H4 (cell line): ENCODE measurements at places on chromosomes 5 and 9.

- no peak for DNase-seq
Measured at GRCh38 chr9:109939698-109940342, 159.8 kb downstream of the PALM2AKAP2 start.

- DNase-seq: no peak
Measured at GRCh38 chr5:151427258-151427657, 20.1 kb upstream of the SLC36A1 start.

DNA sequence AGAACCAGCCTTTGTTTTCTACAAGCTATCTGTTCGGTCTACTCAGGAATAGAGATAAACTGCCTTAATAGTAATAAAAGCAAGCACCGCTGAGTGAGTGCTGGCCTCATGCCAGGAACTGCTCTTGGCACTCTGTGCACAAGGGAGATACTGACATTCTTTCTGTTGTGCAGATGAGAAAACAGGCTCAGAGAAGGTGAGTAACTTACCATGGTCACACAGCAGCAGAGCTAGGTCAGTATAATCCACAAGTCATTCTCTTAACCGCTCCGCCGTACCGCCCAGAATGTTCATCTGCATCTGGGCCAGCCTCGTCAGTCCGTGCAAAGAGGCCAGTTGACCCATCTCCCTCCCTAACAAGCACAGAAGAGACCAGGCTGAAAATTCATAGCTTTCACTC lies 27.4 kb downstream of the QRFP start:
- no peak for DNase-seq

GRCh38 chr5:123204251-123204650 lies 115.2 kb downstream of the PRDM6 start:
- no peak for DNase-seq

GRCh38 chr5:126182971-126183695 lies 240.1 kb upstream of the GRAMD2B start:
- DNase-seq: no peak

DNA sequence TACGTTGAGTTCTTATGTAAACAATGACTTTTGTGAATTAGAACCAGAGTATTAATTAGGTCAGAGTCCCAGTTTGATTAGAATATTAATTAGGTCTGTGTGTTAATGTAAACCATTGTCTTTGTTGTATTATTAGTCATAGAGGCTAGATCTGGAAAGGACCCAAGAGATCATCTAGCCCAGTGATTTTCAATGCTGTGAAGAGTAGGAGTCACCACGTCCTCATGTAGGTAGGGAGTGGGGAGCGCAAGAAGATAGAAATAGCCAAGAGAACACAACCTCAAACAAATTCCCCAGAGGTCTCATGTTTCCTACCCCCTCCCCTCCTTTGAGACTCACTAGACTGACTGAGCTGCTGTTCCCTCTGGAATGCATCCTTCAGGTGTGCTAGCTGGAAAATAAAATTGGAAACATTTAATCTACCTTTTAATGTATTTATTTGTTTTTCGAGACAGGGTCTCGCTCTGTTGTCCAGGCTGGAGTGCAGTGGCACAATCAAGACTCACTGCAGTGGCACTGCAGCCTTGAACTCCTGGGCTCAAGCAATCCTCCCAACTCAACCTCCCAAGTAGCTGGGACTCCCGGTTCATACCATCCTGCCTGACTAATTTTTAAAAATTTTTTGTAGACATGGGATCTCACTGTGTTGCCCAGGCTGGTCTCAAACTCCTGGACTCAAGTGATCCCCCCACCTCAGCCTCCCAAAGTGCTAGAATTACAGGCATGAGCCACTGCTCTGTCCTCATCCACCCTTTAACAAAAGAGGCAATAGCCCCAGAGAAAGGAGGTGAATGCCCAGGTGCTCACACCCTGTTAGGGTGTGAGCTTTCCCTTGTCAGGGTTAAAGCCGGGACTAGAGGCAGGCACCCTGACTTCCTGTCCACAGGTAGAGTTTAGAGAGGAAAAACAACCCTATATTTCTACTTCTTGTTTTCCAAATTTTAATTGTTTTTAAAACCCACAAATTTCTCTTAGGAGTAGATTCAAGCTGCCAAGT lies 92.9 kb downstream of the INIP start:
- no peak for DNase-seq

DNA sequence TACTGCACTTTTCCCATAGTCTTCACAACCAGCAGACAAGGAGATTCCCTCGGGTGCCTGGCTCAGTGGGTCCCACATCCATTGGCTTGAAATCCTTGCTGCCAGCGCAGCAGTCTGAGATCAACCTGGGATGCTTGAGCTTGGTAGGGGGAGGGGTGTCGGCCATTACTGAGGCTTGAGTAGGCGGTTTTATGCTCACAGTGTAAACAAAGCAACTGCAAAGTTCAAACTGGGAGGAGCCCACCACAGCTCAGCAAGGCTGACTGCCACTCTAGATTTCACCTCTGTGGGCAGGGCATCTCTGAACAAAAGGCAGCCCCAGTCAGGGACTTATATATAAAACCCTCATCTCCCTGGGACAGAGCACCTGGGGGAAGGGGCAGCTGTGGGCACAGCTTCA lies 512.3 kb upstream of the MPDZ start:
- no peak for DNase-seq

GRCh38 chr9:78856144-78856543 lies 559.2 kb downstream of the PSAT1 start:
- peak; percentile 14 for DNase-seq

GRCh38 chr9:2017331-2018161 lies 2.4 kb downstream of the SMARCA2 start:
- peak; percentile 57 for DNase-seq

DNA sequence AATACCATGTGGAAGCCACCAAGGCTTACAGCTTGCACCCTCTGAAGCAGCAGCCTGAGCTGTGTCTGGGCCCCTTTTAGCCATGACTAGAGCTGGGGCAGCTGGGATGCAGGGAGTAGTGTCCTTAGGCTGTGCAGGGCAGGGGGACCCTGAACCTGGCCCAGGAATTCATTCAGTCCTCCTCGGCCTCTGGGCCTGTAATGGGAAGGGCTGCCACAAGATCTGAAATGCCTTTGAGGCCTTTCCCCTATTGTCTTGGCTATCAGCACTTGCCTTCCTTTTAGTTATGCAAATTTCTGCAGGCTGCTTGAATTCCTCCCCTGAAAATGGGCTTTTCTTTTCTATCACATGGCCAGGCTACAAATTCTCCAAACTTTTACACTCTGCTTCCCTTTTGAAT lies 9.0 kb downstream of the GPR150 start:
- DNase-seq: no peak

- no peak for DNase-seq
Measured at GRCh38 chr5:123559434-123559775, 47.4 kb downstream of the CSNK1G3 start.

DNA sequence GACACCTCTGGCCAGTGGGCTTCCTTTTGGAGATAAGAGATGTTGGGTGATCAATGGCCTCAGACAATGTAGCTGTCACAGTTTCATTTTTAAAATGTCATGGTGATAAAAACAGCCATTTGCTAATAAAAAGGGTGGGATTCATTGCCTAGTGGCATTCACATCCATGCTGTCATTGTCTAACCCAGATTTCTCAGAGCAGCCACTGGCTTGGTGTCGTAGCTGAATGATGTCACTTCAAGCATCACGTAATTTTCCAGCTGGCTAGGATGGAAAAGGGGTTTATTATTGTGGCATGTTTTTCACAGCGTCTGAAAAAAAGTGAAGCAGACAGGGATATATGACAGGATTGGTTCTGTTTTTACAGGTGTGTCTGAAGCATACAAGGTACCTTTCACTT lies 184.7 kb downstream of the AOPEP start:
- DNase-seq: no peak

GRCh38 chr5:8954801-8955200 lies 591.1 kb downstream of the SEMA5A start:
- no peak for DNase-seq

- no peak for DNase-seq
Measured at GRCh38 chr5:133843911-133844310, 124.5 kb downstream of the C5orf15 start.

DNA sequence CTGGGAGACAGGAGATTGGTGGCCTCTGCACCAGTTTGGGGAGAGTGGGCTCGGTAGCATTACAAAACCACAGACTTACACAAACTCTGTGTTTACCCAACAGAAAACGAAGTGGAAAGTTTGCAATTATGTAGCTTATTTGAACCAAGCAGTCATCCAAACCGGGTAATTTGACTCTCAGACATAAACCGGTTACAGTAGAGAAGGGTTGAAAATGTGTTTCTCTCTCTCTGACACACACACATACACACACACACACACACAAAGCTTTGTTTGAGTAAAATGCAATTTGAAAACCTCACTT lies 97.1 kb upstream of the ZNF608 start:
- peak; percentile 59 for DNase-seq

DNA sequence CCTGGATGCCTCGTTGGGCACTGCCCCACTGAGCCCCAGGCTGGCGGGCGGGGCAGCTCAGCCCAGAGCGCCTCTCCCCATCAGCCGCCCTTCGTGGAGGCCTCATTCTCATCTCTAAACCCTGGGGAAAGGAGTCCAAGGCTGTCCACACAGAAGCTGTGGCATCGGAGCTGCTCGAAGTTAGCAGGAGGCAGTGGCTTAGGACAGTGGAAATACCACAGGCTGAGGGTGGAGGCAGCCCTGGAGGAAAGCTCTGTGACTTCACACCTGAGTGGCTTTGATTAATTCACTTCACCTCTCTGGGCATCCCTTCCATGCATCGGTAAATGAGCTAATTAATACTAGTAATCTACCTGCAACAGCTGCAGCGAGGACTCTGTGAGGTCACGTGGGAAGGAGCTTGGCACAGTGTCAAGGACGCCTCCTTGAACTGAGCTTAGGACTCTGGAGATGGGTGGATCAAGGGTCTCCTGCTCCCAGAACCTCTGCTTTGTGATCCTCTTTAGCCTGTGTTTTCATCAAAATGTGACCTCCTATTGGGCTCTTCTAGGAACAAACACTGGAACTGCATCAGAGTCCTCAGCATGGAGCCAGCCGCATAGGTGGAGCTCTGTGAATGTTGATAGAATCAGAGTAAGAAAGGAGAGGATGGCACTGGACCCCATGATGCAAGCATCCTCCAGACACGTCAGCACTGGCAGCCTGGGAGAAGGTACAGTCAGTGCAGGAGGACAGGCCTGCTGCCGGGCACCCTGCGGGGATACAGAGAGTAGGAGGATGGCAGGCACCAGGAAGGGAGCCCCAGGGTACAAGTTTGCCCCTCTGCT lies 842 bp upstream of the ANGPTL2 start:
- DNase-seq: no peak

DNA sequence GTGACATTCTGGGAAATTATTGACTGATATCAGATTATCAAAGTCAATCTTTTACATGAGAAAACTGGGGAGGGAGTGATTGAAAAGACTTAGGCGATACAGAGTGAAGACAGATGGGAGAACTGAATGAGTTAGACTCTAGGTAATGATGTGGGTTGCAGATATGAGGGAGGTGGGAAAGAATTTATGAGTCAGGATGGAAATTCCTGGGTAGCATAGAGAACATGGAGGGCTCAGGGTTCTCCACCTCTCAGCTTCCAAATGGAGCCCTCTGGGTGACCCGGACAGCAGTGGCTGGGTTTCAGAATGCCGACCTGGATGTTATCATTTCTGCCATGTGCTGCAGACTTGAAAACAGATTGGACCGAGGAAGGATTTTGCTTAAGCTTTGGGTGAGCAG lies 75.4 kb upstream of the SHB start:
- DNase-seq: peak; percentile 42

GRCh38 chr9:7401116-7401515 lies 398.5 kb downstream of the DMAC1 start:
- DNase-seq: no peak

GRCh38 chr5:129356846-129357245 lies 103.3 kb upstream of the ADAMTS19 start:
- no peak for DNase-seq

DNA sequence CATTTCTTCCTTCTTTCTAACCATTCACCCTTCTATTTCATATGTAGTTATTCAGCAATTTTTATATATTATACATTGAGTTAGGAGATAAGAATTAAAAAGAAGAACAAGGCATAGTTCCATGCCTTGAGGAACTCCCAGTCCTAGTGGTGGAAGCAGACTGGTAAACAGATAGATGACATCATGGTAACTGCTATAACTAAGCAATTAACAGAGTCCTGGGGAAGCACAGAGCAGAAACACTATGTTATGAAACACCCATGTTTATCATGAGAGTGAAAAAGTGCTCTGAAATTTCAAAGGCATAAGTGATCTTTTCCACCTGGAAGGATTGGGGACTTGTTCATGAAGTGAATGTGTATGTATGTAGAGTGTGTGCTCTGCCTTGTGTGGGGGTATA lies 14.6 kb downstream of the PAPPA start:
- DNase-seq: no peak

GRCh38 chr9:108473209-108474112 lies 382.3 kb downstream of the ACTL7B start:
- DNase-seq: peak; percentile 47

DNA sequence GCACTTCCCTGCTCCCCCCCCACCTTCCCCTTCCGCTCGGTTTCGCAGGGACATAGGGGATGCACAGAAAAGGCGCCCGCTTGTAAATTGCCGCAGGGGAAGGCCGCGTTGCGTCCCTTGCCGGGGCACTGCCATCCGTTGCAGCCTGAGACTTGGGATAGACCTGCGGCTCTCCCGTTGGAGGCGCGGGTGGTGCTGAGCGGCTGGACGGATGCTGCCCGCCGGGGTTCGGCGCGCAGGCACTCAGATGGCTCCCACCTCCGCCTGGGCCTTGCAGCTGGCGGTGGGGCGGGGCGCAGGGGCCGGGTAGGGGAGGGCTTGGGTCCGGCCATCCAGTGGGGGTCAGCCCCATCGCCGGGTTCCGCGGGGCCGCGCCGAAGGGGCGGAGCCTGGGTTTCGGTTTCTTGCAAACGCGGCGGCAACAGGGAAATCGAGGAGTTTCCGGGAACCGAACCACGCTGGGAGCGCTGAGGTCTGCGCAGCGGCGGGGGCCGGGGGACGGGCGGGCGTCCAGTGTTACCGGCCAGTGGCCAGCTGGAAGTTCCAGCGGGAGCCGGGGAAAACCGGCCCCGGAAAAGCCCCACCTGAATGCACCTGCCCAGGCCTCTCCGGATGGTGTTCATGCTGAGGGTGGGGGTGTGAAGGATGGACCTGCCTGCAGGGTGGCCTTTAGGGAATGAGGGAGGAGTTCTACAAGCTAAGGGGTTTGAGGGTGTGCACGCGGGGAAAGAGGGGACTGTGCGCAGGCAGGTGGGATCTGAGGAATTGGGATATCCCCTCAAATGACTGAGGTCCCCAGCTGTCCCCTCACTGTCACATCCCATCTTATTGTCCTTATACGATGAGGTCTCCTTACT lies 6.3 kb upstream of the IRF1 start:
- DNase-seq: peak; percentile 80

DNA sequence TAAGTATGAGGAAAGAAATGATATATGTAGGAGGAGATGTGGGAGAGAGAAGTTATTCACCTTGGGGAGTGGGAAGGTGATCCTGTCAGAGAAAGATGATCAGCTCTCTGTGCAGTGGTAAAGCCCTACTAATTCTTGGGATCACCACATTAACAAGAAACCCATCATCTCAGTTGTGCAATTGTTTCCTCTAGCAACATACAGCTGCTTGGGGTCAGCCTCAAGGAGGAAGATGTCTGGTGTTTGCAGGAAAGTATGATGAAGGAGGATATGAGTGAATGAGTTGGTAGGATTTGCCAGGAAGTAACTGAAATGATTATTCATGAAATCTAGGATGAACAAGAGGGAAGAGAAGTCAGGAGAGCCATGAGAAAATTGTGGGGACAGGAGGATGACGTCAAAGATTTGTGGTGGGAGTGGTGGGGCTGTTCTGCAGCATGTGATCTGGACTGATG lies 50.1 kb downstream of the TNFSF8 start:
- no peak for DNase-seq

- DNase-seq: no peak
Measured at GRCh38 chr5:128053291-128053954, 30.1 kb upstream of the SLC12A2 start.

GRCh38 chr9:73080110-73080694 lies 71.5 kb upstream of the ANXA1 start:
- DNase-seq: peak; percentile 23
